CD4-positive, alpha-beta memory T cell (primary cell): ENCODE measurements at places on chromosomes 5 and 9. TPM values are rescaled to one million over a fixed set of nuclear protein-coding genes. Genes with fewer than 3 reads are reported as not detected.

GRCh38 chr9:137956039-137956438 lies 78.5 kb downstream of the CACNA1B start:
- H3K4me1 ChIP-seq, result no peaks in the 10 kb centered on the region
- no peaks in the 10 kb centered on the region for H3K27me3 ChIP-seq
- no peak overlapping the region for H3K4me3 ChIP-seq
- no peak overlapping the region for H3K27ac ChIP-seq

- H3K27me3 ChIP-seq, result no peaks in the 10 kb centered on the region
Measured at GRCh38 chr5:158429564-158429963, 570.6 kb upstream of the CLINT1 start.

DNA sequence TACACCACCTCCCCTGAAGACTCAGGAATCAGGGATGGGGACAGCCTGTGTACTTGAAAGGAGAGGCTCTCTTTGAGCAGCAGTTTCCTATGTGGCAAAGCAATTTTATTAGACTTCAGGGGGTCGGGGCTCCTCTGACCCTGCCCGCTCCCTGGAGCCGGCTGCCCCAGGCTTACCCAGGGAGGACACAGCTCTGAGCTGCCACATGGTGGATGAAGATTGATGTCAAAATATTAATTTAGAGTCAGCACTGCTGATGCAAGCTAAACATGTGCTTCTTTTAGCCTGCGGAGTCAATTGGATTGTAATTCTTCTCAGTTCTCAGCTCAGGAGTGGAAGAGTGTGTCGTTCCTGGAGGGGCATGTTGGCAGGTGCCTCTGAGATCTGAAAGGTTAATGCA lies 606.1 kb downstream of the KIF4B start:
- no peaks in the 10 kb centered on the region for H3K27me3 ChIP-seq
- H3K36me3 ChIP-seq, result no peaks in the 10 kb centered on the region
- H3K4me1 ChIP-seq, result no peaks in the 10 kb centered on the region
- no peak overlapping the region for H3K27ac ChIP-seq
- no peak overlapping the region for H3K4me3 ChIP-seq

DNA sequence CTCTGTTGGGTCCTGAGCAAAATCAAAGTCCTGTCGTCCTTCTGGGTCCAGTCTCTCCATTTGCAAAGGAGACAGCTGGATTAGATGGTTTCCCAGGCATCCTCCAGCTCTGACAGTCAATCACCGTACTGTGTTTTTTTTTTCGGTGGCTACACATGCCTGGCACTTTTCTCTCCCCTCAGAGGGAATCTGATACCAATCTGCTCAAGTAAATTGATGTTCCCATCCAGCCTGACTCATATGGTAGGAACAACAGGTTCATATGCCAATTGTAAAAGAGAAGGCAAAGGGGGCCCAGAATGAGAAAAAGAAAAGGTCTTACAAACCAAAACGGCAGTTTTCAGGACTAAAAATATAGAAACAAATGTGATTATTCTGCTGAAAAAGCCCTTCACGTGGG lies 1.2 kb downstream of the FBXO10 start:
- peaks cover 15% of the 10 kb centered on the region for H3K4me1 ChIP-seq
- H3K36me3 ChIP-seq, result no peaks in the 10 kb centered on the region
- no peak overlapping the region for H3K27ac ChIP-seq
- no peak for DNase-seq
- no peak overlapping the region for H3K4me3 ChIP-seq
- H3K27me3 ChIP-seq, result no peaks in the 10 kb centered on the region

DNA sequence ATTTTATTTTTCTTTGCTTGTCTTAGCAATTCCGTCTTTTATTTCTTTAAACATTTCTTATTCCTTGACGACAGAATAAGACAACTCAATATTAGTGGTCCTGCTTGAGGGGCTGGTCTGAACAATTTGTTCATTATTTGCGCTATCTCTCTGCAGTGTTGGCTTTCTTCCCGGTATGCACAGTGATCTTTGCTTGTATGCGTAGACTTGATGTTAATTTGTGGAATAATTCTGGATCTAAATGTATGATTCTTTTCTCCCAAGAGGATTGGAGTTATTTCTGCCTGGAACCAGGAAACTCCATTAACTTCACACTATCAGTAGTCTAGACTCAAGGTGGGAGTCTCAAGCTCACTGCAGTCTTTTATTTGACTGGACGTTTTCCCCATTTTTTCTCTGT lies 80.4 kb downstream of the KDM4C start:
- H3K27ac ChIP-seq, result no peak overlapping the region
- no peaks in the 10 kb centered on the region for H3K27me3 ChIP-seq
- peaks cover 7% of the 10 kb centered on the region for H3K36me3 ChIP-seq
- H3K4me3 ChIP-seq, result no peak overlapping the region
- no peaks in the 10 kb centered on the region for H3K4me1 ChIP-seq
- DNase-seq, result no peak

- no peak for DNase-seq
- no peaks in the 10 kb centered on the region for H3K27me3 ChIP-seq
- no peak overlapping the region for H3K27ac ChIP-seq
- no peaks in the 10 kb centered on the region for H3K4me1 ChIP-seq
- no peaks in the 10 kb centered on the region for H3K36me3 ChIP-seq
Measured at GRCh38 chr9:126550891-126551351, 62.8 kb upstream of the LMX1B start.

DNA sequence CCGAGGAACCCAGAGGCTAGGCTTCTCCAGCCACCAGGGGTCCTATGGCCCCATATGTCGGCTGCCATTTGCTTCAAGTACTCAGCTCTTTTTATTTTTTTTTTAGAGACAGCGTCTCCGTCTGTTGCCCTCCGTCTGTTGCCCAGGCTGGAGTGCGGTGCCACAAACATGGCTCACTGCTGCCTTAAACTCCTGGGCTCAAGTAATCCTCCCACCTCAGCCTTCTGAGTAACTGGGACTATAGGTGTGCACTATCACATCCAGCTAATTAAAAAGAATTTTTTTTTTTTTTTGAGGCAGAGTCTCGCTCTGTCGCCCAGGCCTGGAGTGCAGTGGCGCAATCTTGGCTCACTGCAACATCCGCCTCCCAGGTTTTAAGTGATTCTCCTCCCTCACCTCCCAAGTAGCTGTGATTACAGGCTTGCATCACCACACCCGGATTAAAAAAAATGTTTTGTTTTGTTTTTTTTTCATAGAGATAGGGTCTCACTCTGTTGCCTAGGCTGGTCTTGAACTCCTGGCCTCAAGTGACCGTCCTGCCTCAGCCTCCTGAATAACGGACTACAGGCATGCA lies 8.9 kb downstream of the CERCAM start:
- no peaks in the 10 kb centered on the region for H3K36me3 ChIP-seq
- no peak overlapping the region for H3K27ac ChIP-seq
- H3K27me3 ChIP-seq, result no peaks in the 10 kb centered on the region
- H3K4me1 ChIP-seq, result no peaks in the 10 kb centered on the region
- no peak overlapping the region for H3K4me3 ChIP-seq

The C9orf153 gene
- 0.87 TPM for total RNA-seq

The CACFD1 gene
- total RNA-seq, result 2.6 TPM

The AFF4 gene
- 60.4 TPM for total RNA-seq

The IL7R gene
- 2,440 TPM for total RNA-seq

The KIF24 gene
- 0.22 TPM for total RNA-seq

The PCDHB10 gene
- not detected for total RNA-seq

The CCL21 gene
- not detected for total RNA-seq
